ENCODE measurements at places on chromosomes 2 and 18.

DNA sequence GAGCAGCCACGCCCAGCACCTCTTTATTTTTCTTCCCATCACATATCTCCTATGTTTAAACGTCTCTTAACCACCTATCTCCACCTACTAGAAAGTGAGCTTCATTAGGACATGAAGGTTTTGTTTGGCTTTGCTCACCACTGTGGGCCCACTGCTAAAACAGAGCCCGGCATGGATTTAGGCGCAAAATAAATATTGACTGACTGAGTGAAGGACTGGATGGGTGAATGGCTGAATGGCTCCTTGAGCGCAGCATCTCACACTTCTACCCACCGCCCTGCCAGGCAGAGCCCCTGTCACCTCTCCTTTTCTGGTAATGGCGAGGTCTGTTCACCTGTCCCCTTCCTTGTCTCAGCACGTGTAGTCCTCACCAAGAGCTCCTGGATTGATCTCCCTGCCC is 10.1 kb downstream of the CAPG start:
- no peak for DNase-seq

GRCh38 chr2:222033541-222033940 is 265.3 kb downstream of the PAX3 start:
- no peak for DNase-seq

DNA sequence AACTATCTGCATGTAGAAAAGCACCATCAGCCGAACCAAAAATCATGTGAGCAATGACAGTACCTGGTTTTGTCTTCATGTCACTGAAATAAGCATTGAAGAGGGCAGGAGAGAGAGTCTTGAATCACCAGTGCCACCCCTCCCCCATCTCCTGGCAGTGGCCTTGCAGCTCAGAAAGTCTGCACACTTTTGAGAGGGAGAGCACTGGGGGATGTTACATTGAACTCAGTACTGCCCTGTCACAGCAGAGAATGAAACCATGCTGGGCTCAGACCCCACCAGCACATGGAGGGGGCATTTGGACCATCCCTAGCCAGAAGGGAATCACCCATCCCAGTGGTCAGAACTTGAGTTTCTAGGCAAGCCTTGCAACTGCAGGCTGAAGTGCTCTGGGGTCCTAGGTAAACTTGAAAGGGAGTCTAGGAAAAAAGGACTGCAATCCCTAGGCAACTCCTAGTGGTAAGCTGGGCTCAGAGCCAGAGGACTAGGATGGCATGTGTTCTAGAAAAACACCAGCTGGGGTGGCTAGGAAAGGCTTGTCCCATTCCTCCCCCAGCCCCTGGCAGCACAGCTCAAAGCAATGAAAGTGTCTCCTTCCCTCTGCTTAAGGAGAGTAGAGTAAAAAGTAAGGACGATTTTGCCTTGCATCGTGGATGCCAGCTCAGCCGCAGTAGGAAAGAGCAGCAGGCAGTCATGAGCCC is 259.9 kb upstream of the MYT1L start:
- no peak for DNase-seq

DNA sequence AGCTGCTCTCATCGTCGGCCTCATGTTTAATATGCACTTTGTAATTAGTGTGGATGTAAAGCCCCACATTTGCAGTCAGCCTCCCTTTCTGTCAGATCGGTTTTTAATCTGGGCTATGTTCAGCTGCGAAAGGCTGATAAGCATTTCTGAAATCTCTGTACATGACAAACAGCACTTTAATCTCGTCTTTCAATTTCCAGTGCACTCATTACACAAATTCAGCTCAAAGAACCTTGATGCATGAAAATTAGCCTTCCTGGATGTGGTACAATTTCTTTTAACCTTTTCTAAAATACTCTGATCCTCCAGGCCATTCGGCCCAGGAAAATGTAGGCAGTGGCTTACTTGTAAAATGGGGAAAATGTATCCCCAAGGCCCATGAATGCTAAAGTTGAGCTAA is 265.1 kb downstream of the RND3 start:
- no peak for DNase-seq

- no peak for DNase-seq
These were observed 424.6 kb downstream of the NCKAP5 start for GRCh38 chr2:133143645-133144044.

- no peak for DNase-seq
These were observed 78.4 kb downstream of the TMEM247 start for GRCh38 chr2:46557788-46558187.

- DNase-seq = no peak
These were observed 22.7 kb upstream of the CELF4 start for GRCh38 chr18:37588289-37588688.

- no peak for DNase-seq
These were observed 55.7 kb downstream of the OLA1 start for GRCh38 chr2:174192664-174193063.

DNA sequence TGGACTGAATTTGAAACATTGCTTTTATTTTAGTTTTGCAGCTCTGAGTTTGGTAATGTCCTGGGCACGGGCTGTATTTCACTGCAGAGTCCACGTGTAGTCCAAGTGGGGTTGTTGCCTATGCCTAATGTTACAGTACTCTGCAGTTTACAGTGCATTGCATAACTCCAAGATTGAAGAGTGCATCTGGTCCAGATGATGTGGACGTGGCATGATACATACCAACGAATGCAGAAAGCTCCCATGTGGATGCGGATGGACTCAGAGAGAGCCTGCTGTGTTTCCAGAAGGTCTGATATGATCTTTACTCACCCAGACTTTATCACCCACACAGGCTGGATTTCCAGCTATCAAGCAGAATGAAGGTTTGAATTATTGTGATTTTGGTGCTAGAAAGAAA is 44.4 kb upstream of the CCDC68 start:
- DNase-seq = no peak

- DNase-seq = no peak
These were observed 34.6 kb upstream of the POTEC start for GRCh38 chr18:14577971-14578370.

DNA sequence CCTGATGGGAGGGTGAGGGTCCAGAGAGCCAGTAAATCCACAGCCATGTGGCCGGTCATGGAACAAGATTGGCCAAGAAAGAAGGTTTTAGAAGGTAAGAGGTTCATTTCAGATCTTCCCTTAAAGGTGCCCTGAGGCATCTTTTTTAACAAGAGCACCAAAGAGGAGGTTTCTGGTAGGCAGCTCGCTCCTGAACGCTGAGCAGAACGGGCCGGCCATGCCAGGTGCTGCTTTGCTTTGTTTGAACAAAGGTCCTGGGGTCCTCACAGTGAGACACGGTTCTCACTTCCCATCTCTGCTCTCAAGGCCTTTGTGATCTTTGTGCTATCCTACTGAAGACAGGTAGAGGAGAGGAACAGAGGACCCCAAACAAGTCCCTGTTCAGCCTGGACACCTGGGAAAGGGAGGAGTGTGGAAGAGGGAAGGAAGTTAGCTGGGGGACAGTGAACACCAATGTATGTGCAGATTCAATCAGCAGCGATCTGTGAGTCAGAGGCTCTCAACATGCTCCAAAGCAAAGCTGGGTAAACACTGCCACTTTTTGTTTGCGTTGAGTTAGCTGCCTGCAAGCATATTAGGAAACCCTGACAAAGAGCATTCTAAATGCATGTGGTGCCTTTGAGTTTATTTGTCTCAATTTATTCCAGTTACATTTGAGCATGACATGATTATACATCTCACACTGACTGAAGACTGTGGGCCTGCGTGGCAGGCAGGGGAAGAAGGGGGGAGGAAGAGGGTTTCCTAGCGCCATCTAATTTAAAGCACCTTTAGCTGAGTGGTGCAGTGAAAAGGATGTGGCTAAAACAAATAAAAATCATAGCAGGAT is 102.4 kb downstream of the ASB1 start:
- no peak for DNase-seq
